ENCODE measurements at places on chromosomes 11 and 22.
A peak's percentile ranks its signal among the peaks of the same experiment; 100 is the strongest.

GRCh38 chr22:40040927-40041326 is 46.2 kb downstream of the FAM83F start:
- no peak for DNase-seq

- no peak for DNase-seq
These were observed 2.6 kb upstream of the CNIH2 start for GRCh38 chr11:66275396-66275795.

- no peak for DNase-seq
These were observed 276.5 kb upstream of the MTNR1B start for GRCh38 chr11:92692826-92693546.

DNA sequence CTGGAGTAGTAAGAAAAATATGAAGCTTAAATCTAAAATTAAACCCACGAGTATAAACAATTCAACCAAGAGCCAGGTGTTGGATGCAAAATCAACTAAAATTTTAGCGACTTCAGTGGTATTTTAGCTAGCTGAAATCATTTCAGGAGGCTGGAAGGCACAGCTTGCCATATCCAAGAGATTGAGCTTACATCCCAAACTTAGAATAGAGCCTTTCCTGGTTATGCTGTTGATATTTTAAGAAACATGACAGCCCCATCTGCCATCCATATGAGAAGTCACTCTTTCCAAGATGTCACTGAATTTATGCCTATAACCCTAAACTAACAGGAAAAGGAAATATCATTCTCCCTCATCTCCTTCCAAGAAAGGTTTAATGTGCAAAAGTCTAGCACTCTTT is 334.0 kb downstream of the KCNA4 start:
- no peak for DNase-seq

GRCh38 chr11:113184498-113184897 is 129.9 kb upstream of the TTC12 start:
- no peak for DNase-seq

- DNase-seq: no peak
These were observed 19.1 kb downstream of the ETS1 start for GRCh38 chr11:128568166-128568778.

DNA sequence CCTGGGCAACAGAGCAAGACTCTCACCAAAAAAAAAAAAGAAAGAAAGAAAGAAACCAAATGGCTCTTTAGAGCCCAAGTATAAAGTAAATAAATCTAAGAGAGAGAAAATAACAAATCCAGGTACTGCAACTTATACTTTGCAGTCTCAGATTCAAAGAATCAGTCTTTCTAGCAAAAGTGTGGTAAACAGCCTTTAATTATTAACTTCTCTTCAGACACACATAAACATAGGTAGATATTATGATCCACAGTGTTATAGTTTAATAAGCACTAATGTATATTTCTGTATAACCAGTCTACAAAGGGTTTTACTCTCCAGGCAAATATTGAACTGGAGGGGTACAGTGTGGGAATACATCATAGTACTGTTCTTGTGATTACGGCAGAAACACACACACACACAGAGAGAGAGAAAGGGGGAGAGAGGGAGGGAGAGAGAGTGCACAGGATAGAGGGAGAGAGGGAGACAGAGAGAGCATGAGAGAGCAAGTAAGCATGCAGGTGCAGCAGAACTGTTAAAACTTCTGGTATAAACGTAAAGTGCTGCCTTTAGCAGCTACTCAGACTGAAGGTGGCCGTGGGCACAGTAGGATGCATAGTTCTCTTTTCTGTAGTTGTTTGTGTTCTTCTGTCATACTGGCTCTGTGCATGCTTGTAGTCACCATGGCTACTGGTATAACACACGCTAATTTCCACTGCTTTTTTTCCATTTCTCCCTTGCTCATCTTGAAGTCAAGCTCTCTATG is 32.3 kb downstream of the MTMR2 start:
- DNase-seq: no peak

GRCh38 chr11:69234740-69235710 is 58.9 kb upstream of the MYEOV start:
- no peak for DNase-seq

GRCh38 chr11:120019191-120019590 is 118.7 kb downstream of the TRIM29 start:
- no peak for DNase-seq

- peak; percentile 60 for DNase-seq
These were observed 22.9 kb upstream of the MRPL17 start for GRCh38 chr11:6705905-6706535.

DNA sequence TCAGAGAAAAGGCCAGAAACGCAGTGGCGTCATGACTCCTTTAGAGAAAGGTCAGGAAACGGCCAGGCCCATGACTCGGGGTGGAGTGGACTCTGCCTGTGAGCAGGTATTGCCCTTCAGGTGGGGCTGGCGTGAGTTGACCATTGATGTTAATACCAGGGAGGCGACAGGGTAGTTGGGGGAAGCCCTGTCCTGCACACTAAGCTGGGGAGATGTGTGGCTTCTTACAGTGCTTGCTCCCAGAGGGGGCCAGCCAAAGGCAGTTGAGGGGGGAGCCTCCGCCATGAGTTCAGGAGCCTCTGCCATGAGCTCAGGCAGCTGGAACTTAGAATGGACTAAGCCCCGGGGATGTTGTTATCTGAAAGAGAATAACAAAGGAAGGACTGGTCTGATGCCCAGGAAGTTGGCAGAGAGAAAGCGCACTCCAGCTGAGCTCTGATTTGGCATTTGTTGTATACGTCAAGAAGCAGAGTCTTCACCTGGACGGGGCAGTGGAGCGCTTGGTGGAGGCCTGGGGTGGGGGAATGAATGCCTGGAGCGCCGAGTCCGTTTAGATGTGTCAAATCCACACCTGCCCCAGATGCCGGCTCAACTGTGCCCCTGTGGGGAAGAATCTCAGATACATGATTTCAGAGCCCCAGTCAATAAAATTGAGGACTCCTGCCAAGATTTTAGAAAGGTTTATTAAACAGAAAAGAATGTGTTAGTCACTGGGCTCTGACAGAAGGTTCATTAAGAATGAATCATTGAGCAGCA is 222.5 kb downstream of the TBC1D22A start:
- no peak for DNase-seq

DNA sequence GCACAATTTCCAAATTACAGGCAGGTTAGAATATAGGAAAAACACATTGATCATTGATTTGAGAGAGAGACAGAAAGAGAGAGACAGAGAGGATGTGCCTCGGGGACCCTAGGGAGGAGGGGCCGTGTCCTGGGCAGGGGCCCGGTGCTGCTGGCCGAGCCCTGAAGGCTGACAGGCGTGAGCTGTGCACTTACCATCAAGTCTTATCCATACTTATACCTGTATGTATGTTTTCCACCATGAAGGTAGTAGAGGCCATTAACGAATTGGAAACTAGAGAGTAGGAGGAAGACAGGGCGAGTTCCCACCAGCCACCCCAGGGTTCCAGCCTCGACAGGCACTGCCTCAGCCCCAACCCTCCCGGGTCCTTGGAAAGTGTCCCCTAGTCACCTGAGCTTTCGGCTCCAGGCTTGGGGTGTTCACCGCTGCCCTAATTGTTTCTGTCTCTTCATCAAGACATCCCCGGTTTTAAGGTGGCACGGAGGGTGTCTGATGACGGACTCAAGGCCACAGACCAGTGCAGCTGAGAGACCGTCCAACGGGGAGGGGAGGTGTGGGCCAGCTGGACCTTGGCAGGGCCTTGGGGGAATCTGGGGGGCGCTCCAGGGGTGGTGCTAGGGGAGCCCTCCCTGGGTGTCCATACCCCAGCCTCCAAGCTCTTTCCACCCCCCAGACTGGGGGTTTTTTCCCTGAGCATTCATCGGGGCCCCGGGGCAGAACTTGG is 431.3 kb downstream of the TBC1D22A start:
- DNase-seq: no peak

GRCh38 chr11:110079726-110080125 is 13.5 kb upstream of the ZC3H12C start:
- DNase-seq: no peak

- no peak for DNase-seq
These were observed at the start of gene SLC22A25 for GRCh38 chr11:63243533-63243932. SLC22A25 (minus strand) TSS chr11:63243599; CDS start chr11:63229652, 13,947 bp downstream.

DNA sequence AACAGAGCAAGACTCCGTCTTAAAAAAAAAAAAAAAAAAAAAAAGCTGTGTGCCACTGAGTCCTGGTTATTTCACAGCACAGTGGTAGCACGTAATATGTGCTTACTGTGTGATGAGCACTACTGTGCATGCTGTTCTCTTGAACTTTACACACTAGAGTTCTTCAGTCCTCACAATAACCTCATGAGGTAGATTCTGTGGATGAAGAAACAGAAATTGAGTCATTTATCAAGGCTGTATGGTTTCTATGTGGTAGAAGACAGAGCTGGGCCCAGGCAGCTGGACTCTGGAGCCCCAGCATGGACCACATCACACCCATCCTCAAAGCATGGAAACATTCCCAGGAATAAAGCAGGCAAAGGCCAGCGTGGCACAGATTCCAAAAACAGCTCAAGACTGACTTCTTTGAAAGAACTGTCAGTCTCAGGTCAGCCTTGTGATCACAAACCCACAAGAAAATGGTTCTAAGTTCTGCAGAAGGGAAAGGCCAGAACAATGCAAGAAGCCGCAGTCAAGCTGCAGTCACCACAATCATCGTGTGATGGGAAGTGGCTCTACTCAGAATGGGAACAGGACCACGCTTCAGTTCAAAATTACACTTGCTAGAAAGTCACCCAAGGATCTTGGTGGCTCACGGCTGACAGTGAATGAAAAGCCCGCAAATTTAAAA is 49.5 kb downstream of the MICAL3 start:
- no peak for DNase-seq

GRCh38 chr11:91921974-91922373 is 302.6 kb upstream of the FAT3 start:
- DNase-seq: no peak

DNA sequence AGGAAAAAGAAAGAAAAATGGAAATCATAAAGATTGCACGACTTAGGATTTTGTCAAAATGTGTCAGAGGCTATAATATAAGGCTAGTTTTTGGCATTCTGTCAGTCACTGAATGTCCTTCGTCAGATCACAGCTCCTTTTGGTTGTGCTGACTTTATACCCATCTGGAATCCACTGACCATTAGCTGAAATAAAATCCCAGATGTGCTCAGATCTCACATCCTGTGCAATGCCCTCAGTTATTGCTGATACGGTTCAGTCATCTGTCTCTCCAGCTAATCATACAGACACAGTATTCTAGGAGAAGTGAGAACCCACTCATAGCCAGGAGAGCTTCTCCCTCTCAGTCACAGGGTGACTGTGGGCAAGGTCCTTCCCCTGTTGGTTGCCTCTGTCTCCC is 11.5 kb downstream of the CD44 start:
- DNase-seq: no peak

DNA sequence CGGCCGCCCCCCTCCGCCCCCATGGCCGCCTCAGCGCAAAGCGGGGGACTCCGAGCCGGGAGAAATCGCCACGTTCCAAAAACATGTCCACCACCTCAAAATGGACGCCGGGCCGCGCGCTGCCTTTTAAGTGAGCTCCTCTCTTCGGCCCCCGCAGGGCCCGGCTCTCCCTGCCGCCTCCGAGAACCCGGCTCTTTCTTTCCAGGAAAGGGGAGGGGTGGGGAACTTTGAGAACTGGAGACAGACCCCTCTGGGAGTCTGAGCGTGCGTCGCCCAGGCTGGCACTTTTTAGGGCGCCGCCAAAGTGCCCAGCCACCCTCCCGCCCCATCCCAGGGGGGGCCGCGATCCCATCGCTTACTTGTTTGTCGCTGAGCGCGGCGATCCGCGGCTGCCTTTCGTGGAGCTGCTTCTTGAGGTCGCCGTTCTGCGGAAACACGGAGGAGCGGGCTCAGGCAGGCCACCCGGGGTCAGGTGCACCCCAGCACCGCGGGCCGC is 1.6 kb downstream of the PHF21B start:
- no peak for DNase-seq

- peak; percentile 35 for DNase-seq
These were observed 512 bp downstream of the SH3BP1 start for GRCh38 chr22:37639771-37640590.

- DNase-seq: no peak
These were observed 9.9 kb downstream of the FADS3 start for GRCh38 chr11:61881397-61881796.

- DNase-seq: no peak
These were observed 77.7 kb downstream of the BRD1 start for GRCh38 chr22:49749885-49750510.

GRCh38 chr22:50146439-50147238 is 23.9 kb upstream of the PANX2 start:
- peak; percentile 12 for DNase-seq

DNA sequence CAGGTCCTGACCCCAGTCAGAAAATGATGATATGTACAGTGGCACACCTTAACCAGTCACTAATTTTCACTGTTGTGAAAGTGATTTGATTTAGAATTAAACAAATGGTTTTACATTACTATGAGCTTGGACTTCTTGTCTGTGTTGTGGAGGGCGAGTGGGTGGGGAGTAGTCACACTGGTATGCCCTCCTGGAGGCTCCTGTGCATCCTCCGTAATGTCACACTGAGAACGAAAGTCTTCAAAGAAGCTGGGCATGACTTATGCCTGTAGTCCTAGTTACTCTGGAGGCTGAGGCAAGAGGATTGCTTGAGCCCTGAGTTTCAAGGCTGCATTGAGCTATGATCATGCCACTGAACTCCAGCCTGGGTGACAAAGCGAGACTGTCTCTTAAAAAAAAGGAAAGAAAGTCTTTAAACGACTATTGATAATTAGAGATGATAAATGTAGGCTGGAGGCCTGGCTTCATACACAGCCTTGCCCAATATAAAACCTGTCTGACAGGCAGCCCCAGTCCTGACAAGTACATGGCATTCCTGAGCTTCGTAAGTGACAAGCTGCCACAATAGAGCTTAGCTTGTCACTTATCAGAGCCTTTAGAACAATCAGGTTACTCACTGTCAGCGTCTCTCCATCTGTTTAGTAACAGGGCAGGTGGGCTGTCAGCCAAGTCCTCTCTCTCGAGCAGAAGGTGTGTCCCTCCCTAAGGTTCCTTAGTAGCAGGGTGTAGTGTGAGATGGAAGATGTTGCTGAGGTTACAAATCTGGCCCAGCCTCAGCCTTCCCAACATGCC is 5.0 kb upstream of the LIMK2 start:
- DNase-seq: no peak

GRCh38 chr11:9616042-9616675 is 42.7 kb downstream of the WEE1 start:
- no peak for DNase-seq

GRCh38 chr11:114562166-114562916 is 2.7 kb upstream of the NXPE1 start:
- no peak for DNase-seq

DNA sequence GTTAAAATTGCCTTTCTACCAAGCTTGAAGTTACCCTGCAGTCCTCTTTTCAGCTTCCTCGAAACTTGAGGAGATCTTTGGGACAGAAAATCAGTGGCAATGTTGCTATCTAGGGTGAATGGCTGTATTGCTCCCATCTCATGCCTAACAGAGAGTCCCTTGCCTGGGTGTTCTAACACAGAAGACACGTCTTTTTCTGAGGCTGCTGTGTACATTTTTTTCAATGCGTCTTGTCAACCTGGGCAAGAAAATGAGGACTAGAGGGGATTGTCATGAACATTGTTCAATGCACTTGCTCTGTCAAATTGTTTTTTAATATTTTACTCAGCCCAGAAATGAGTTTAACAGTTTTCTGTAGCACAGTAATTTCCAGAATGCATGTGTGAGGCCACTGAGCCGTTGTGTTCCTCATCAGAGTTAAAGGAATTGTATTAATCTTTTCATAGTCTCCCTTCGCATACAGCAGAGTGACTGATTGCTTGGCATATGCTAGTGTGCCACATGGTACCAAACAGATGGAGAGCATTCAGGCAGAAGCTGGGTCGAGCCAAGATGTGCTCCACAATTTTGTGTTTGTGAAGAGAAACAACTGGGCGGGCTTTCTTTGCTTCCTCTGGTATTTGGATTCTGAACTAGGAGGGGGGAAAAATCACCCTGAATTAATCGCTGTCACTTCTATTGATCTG is 86.0 kb downstream of the CASP12 start:
- DNase-seq: no peak

Data from CD4-positive, alpha-beta T cell treated with Interleukin-10 for 1 hour (primary cell).